HS-27A (cell line): ENCODE measurements at places on chromosomes 6 and 20.
A peak's percentile ranks its signal among the peaks of the same experiment; 100 is the strongest.

DNA sequence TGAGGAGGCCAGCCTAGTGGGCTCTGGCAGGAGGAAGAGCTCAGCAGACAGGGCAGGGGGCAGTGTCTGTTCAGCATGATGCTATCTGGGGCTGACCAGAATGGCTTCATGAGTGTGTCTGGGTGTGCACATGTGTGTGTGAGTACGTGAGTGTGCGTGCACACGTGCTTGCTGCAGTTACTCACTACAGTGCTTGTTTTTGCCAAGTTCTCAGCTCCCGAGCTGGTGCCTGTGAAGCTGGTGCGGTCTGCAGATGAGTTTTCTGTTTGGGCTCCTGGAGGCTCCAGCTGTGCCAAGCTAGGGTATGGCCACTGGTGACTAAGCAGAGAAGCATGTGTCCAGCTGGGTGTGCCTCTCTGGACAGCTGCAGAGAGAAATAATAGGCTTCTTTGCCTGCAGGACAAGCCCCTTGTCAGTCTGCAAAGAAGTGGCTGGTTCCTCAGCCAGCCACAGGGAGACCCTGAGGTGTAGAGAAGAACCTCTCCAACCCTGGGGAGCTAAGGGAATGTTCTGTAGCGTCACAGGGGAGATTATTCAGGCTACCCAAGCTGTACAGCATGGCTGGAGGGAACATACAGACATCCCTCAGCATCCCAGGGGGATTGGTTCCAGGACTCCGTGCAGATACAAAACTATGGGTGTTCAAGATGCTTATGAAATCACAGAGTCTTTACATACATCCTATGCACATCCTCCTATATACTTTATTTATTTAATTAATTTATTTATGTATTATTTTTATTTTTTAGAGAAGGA, 40.2 kb upstream of the FAM50B start:
- peak; percentile 87 for DNase-seq

- DNase-seq, result no peak
These were observed 815.5 kb downstream of the BCKDHB start for GRCh38 chr6:80921861-80922460.

DNA sequence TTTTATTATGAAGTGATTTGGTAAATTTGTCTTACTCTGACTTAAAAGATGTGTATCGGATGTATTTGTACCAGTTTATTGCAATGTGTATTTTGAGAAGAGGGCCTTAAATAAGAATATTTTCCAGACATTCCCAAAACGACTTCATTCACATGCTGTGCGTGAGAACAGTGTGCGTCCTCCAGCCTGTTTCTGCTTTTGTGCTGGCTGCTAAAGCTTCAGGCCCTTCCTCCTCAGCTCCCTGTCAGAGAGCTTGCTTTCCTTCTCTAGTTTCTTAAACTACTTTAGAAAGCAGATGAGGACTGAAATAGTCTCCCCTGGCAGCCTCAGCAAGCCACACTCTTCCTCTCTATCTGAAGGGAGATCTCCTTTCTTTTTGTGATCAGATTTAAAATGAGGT, 157.8 kb downstream of the SAMD5 start:
- no peak for DNase-seq

- no peak for DNase-seq
These were observed 4.3 kb upstream of the MC3R start for GRCh38 chr20:56244259-56244658.

DNA sequence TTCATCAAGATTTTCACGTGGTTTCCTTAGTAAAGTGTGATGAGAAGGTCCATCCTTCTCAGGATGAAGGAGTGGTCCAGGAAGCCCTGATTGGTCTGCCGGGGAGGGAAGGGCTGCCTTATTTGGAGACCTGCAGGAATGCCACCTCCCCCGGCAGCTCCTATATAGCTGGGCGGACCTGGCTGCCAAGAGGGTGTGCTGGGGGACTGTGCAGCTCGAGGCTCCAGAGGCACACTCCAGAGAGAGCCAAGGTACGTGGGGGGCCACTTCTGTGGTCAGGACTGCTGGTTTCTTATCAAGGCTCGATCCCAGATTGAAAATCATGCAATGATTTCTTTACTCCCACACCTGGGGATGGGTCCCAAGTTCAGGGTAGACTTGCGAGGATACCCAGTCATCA, at the start of gene PRND:
Gene PRND, plus strand, starts transcription at position 191 of the 400 bp plus-strand sequence. CDS start 2,643 bp downstream, outside the sequence.
- DNase-seq, result no peak

GRCh38 chr6:75143191-75143590, 62.7 kb downstream of the COL12A1 start:
- no peak for DNase-seq

DNA sequence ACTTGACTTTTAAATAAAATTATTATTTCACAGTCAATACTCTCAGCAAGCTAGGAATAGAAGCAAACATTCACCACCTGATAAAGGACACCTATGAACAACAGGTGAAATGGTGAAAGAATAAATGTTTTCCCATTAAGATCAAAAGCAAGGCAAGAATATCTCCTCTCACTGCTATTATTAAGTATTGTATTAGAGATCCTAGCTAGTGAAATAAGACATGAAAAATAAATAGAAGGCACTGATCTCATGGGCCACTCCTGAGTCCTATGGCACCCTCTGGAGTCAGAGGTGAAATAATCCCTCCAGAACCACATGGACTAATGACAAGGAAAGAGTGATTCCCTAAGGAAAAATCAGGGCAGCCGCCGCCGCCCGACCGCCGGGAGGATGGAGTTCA, 4.0 kb upstream of the NUDT3 start:
- DNase-seq, result no peak

DNA sequence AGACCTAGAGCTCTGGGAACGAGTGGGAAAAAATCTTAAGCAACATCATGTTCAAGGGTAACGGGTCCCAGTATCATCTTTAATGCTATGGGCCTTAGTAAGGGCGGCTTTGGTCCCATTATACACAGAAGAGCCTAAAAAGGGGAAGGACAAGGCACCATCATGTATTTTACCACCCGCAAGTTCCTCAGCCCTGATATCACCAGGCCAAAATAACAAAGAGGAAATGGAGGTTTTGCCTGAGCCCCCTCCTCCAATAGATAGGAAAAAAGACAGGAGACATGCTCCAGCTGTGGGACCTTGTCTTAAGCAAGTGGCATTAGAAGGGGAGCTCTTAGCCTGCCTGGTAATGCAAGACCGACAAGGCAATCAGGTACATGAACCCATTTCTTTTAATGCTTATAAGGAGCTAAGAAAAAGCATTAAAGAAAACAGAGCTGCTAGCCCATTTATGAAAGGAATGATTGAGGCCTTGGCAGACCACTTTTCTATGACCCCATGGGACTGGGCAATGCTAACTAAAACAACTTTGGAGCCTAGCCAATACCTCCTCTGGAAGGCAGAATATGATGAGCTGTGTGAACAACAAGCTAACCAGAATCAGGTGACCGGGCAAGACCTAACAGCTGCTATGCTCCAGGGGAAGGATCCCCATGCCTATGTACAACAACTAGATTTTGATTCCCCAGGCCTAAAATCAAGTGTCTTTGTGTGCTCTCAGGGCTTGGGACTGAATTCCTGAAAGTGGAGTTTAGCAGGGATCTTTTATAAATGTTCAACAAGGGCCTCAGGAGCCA, 23.2 kb downstream of the HLA-DPA1 start:
- DNase-seq, result no peak

GRCh38 chr20:12077875-12078274, 160.2 kb downstream of the BTBD3 start:
- no peak for DNase-seq

DNA sequence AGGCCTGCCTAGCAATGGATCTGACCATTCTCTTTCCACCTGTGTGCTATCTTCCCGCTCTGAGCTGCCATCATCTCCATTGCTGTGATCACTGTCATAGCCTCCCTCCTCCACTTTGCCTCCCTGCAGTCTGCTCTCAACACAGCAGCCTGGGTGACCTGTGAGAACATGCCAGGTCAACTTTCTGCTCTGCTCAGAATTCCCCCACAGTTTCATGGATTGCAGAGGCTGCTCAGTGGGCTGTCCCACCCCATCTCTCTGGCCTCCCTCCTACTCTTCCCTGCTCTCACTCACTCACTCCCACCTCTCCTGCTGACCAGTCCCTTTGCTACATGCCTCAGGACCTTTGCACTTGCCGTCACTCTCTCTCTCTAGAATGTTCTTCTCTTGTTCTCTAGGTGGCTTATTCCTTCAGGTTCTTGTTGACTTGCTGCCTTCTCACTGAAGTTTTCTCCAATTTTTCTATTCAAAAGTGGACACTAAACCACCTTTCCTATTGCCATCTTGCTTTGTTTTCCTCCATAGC, 159.9 kb downstream of the CD83 start:
- DNase-seq, result no peak

- no peak for DNase-seq
These were observed 50.0 kb downstream of the FKBP5 start for GRCh38 chr6:35638679-35639078.

- DNase-seq, result no peak
These were observed 73.7 kb downstream of the FARS2 start for GRCh38 chr6:5335020-5335419.

GRCh38 chr20:4082406-4083097, 67.2 kb upstream of the RNF24 start:
- DNase-seq, result no peak

DNA sequence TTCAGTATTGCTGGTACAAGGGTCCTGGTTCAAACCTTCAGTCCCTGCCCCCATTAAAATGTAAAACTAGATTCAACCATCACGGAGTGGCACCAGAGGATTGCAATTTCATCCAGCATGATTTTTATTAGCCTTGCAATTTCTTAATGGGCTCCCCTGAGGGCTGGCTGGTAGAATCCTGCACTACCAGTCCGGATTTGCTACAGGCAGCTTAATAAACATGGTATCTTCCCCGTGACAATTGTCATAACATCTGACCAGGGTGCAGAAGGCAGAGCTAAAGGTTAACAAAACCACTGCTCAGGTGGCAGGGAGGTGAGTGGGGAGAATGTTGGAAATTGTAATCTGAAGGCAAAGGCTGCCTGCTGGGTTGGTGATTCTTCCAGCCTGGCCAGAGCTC, 94.5 kb downstream of the PKHD1 start:
- DNase-seq, result no peak

- DNase-seq, result no peak
These were observed 45.1 kb downstream of the HNF4A start for GRCh38 chr20:44400671-44400969.

DNA sequence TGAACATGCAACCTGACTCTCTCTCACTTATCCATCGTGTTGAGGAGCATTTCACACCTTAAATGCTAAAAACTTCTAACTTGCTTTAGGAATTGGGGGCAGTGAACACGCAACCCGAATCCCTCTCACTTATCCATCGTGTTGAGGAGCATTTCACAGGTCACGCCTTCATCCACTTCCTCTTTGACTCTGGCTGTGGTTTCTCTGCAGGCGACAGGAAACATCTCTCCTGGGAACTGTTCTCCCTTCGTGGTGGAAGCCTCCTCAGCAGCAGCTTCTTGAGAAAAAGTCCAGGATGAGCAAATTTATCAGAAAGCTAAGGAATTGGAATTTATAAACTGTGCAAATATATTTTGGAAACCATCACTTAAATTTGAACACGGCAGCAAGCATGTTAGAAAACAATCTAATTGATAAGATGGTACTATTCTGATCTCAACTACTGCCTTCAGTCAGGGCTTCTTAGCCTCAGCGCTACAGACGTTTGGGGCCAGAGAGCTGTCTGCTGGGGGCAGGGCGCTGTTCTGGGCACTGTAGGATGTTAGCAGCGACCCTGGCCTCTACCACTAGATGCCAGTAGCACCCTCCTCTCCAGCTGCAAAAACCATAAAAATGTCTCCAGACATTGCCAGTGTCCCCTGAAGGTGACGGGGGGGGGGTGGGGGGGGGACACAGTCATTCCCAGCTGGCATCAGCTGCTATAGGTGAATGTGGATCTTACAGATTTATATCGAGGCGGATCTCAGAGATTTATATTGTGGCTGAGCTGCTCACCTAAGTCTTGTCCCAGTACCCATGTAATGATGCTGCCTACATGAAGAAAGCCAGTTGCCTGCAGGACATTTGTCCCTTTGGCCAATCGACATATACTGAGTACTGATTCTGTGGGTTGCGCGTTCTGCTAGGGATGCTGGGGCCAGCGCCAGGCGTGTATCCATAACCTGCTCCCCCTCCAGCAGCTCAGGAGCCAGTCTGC, 26.2 kb downstream of the CTCFL start:
- no peak for DNase-seq

DNA sequence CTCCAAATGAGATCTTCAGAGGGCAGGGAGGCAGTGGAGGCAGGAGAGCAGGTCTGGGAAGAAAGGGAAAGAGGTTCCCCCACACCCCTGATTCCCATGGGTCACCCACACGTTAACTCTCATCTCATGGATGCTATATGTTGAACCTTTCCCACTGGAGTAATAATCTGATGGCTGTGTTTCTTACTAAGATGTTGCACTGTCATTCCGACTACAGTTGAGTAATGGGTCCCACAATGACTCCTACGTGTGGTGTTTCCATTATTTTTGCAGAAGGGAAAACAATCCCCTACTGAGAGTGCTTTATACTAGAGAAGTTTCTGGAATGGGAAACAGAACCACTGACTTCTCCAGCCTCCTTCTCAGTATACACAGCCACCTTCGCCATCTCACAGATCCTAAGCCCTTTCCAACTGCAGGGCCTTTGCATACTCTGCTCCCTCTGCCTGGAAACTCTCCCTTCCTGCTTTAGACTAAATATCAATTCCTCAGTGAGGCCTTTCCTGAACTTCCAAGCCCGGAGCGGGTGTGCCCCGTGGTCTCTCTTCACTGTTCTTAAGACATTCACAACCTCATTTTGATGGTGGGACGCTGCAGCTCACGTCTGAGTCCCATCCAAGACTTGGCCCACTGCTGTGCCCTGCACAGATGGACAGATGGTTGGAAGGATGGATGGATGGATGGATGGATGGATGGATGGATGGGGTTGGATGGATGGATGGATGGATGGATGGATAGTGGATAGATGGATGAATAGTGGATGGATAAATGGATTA, 238.6 kb upstream of the PMEPA1 start:
- DNase-seq, result no peak

GRCh38 chr6:21227486-21227885, 366.1 kb upstream of the SOX4 start:
- DNase-seq, result peak; percentile 17
